Kidney (tissue), 22 donors: ENCODE measurements at places on chromosomes 3 and 15. TPM values are rescaled to one million over a fixed set of nuclear protein-coding genes. Genes with fewer than 3 reads are reported as not detected.

The PTH1R gene
- total RNA-seq: 286 TPM

The GPR62 gene
- total RNA-seq: 0.09 TPM

- H3K27ac ChIP-seq: no peak overlapping the region
- H3K36me3 ChIP-seq: no peaks in the 10 kb centered on the region
- H3K4me3 ChIP-seq: no peak overlapping the region
- no peaks in the 10 kb centered on the region for H3K4me1 ChIP-seq
- DNase-seq: no peak
- H3K27me3 ChIP-seq: no peaks in the 10 kb centered on the region
Observed at GRCh38 chr3:19229086-19229485, 80.8 kb downstream of the KCNH8 start.

GRCh38 chr15:77535845-77536244 is 96.9 kb downstream of the LINGO1 start:
- no peaks in the 10 kb centered on the region for H3K27me3 ChIP-seq
- no peak overlapping the region for H3K27ac ChIP-seq
- no peak overlapping the region for H3K4me3 ChIP-seq
- peaks cover 2% of the 10 kb centered on the region for H3K4me1 ChIP-seq
- H3K36me3 ChIP-seq: no peaks in the 10 kb centered on the region

- DNase-seq: peak; percentile 86
- H3K4me1 ChIP-seq: peaks cover 19% of the 10 kb centered on the region
- no peak overlapping the region for H3K27ac ChIP-seq
- H3K4me3 ChIP-seq: no peak overlapping the region
Observed at GRCh38 chr3:31903686-31904431, 77.2 kb downstream of the OSBPL10 start.

- H3K4me1 ChIP-seq: no peaks in the 10 kb centered on the region
- H3K36me3 ChIP-seq: no peaks in the 10 kb centered on the region
- no peak overlapping the region for H3K27ac ChIP-seq
- DNase-seq: no peak
Observed at GRCh38 chr3:66242788-66243464, 22.1 kb downstream of the SLC25A26 start.

- peak; percentile 47 for DNase-seq
- no peaks in the 10 kb centered on the region for H3K36me3 ChIP-seq
- H3K27ac ChIP-seq: no peak overlapping the region
- H3K27me3 ChIP-seq: no peaks in the 10 kb centered on the region
- no peak overlapping the region for H3K4me3 ChIP-seq
Observed at GRCh38 chr3:111080413-111080812, 8.8 kb downstream of the NECTIN3 start.
